AG10803 (cell line): ENCODE measurements at places on chromosomes 16 and 17.
A peak's percentile ranks its signal among the peaks of the same experiment; 100 is the strongest.

DNA sequence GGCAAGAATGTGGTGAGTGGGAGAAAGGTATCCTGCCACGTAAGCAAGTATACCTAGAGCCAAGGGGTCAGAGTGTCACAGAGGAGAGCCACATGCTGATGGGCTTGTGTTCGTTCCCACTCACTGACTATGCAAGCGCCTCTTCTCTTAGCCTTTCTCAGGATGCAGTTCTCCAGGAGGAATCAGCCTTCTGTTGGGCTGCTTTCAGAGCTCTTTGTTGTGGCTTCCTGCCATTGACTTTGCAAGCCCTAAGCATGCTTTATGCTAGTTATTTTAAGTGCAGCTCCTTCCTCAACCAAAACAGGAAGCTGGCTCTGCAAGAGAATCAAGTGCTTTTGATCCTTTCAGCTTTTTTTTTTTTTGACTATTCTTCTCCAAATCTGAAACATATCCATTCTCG is 66.6 kb downstream of the SIAH1 start:
- peak; percentile 69 for DNase-seq

DNA sequence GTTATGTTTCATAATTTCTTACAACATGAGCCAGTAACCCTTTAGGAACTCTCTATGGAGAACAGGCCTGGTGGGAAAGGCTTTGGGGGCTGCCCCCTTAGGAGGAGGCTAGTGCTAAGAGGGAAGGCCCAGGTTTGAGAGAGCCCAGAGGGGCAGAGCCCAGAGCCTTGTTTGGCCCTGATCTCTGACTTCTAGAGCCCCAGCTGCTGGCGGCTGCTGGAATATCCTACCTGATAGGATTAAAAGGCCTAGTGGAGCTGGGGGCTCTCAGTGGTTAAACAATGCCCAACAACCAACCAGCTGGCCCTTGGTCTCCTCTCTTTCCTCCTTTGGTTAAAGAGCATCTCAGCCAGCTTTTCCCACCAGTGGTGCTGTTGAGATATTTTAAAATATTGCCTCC is 54.1 kb downstream of the IGF2BP1 start:
- no peak for DNase-seq

DNA sequence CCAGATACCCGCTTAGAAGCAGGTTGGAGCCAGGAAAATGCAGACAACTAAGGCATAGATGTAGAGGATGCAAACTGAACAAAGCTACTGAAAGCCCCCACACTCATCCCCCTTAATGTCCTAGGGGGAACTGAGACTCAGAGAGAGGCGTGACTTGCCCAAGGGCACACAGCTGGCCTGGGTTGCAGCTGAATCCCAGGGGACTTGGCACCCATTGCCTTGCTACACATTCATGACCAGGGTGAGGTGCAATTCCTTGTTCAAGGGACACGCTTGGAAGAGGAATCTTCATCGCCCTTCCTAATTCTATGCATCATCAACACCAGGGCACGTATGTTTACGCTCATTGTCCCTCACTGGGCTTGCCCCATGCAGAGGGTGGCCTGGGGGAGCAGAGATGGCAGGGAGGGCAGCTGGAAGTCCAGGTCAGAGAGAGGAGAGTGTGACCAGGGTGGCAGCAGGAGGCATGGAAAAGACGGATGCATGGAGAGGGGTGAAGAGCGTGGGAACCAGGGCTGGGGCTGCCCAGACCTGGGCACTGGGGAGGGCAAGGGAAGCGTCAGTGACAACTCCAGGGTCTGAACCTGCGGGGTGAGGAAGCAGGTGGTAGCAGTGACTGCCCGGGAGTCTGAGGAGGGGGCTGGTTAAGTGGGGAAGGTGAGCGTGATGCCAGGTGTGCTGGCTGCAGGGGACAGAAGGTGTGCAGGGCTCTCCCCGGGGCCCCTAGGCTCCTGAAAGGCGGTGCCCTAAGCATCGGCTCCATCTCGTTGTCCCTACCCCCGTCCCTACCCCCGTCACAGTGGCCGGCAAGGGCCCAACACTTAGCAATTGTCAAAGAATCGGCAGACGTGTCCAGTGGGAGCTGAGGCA is 267.1 kb upstream of the TNRC6C start:
- DNase-seq = no peak

DNA sequence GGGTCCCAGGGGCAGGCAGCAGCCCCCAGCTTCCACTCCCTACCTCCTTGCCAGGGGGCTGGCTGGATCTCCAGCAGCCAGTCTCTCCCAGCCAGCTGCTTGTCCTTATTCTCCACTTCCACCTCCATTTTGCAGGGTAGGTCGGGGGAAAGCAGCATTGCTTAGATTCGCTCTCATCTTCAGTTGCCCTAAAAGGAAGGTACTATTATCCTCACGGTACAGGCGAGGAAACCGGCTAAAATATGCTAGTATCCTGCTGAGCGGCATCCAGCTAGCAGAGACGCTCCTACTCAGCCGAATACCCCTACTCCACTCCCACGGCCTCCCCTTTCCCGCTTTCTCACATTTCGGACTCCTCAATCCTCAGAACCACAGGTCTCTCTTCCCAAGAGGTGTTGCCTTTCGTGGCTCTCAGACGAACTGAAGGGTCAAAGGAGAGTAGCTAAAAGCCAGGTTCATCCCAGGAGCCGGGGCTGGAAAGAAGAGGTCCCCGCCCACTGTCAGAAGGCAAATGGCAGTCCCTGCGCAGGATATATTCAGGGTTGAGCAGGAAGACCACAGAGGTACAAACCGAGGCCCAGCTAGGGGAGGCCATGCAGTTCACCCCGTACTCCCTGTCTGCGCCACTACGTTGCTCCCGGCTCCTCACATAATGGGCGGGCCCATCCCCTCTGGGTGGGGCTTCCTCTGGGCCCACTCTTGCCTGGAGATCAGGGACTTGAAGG is 1.7 kb upstream of the RAB11FIP4 start:
- DNase-seq = no peak

GRCh38 chr16:20784204-20784603 is 20.4 kb downstream of the ACSM3 start:
- DNase-seq = no peak

DNA sequence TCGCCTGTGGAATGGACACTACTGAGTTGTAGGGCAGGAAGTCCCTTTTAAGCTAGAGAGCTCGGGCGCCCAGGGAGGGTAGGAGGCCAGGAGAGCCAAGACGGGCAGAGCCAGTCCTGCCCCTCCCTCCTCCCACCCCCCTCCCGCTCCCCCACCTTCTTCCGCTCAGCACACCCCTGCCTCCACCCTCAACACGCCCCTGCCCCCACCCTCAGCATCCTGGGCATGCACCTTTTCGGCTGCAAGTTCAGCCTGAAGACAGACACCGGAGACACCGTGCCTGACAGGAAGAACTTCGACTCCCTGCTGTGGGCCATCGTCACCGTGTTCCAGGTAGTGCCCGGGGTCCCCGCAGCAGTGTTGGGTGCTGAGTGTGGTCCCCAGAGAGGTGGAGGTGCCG is 18.3 kb downstream of the TPSG1 start:
- DNase-seq = no peak

- DNase-seq = peak; percentile 43
Observed at GRCh38 chr17:28698253-28698941, 13.3 kb downstream of the PROCA1 start.

DNA sequence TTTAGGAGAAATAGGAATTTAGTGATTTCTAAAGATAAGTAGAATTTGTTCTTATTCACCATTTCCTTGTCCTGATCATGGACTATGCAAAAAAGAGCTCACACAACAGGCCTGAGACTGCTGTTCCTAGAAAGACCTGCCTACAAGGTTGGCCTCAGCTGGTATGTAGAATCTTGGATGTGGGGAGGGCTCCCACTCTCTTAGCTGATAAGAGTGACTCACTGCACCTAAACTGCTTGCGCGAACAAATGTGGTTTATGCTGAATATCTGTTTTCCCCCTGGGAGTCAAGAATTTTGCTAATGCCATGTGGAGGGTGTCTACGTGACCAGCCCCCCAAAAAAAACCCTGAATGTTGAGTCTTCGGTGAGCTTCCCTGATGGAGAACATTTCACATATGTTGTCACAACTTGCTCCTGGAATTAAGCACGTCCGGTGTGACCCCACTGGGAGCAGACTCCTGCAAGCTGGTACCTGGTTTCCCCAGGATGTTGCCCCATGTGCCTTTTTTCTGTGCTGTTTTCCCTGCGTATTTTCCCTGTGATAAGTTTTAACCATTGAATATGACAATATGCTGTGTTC is 68.8 kb upstream of the HSBP1 start:
- no peak for DNase-seq

GRCh38 chr17:57257195-57257894 is 1.0 kb downstream of the MSI2 start:
- DNase-seq = no peak

- no peak for DNase-seq
Observed at GRCh38 chr16:53619235-53619634, 84.4 kb downstream of the RPGRIP1L start.

- no peak for DNase-seq
Observed at GRCh38 chr16:50360779-50361178, 8.0 kb downstream of the BRD7 start.

GRCh38 chr17:28706471-28707338 is 5.0 kb downstream of the PROCA1 start:
- DNase-seq = no peak

GRCh38 chr17:43897831-43898230 is 9.5 kb downstream of the MPP2 start:
- DNase-seq = no peak

DNA sequence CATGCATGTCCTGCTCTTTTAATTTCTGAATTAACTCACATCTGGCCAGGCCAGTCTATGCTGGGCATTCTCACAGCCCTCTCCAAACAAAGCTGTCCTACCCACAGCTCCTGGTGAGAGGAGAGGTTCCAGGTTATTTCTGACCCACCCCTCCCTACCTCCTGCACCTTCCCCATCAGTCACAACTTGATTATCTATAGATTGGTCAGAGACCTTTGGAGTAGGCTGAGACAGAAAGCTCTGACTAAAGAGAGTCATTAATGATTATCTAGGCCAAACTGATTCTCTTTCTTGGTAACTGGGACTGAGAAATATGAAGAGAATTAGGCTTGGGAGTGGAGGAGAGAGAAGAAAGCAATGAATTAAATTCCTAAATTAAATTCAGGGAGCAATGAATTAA is 1.4 kb upstream of the KRT222 start:
- DNase-seq = no peak

DNA sequence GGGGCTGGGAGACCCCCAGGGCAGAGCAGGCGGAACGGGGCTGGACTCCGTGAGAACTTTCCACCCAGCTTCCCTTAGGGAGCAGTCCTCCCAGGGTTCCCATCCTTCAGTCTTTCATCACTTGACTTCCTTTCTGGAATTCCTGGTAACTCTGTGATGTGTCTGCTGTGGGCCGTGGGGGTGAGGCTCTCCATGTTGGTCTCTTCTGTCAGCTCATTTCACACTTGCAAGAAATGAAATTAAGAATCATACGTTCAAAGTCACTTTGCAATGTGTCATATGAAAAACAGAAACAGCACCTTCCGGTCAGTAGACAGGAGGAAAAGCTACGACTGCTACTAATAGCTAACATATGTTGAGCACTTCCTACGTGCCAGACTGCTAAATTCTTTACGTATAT is 5.4 kb upstream of the BBS2 start:
- DNase-seq = peak; percentile 82

GRCh38 chr16:74909665-74910064 is 75.3 kb downstream of the WDR59 start:
- no peak for DNase-seq

DNA sequence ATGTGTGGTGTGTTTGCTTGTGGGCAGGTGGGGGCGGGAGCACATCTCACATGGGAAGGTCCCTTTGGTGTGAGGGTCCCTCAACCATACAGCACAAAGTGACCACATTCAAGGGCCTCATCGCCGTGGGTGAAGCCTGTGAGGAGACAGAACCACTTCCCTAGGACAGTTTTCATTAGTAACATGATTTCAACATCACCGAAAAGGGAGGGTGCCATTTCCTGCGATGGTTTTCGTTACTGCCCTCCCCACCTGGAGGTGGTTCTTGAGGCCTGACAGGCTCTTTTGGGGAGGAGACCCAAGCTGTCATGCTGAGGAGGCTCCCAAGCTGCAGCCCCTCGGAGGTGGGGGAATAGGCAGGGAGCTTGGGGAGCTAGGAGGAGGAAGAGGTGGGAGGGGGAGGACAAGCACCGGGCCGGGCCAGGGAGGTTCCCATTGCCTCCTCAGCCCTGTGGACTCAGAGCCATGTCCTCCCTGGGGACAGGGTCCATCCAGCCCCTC is 9.5 kb downstream of the CD300LB start:
- no peak for DNase-seq

DNA sequence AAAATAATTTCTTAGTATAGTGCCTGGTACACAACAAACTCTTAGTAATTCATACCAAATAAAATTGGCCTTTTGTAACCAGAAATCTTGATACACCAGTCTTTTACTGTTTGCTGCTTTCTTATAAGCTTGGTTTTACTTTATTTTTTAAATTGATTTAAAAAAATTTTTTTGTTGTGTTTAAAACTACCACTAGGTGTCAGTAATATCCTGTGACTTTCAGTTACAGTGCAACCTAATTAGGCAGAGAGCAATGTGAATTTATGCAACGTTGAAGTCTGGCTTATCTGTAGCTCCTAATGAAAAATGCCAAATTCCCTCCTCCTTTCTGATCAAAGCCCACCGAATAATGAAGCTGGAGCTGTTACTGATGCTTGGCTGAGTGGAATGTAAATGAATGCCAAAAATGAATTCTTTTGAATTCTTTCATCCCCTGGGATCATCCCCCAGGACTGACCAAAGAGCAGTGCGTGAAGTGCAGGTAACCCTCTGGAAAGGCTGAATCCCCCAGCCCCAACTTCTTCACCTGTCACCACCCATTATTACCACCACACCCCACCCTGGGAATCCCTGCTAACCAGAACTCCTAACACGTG is 3.8 kb downstream of the ERCC4 start:
- DNase-seq = peak; percentile 65

- no peak for DNase-seq
Observed at GRCh38 chr17:2058586-2059546, 4.0 kb downstream of the HIC1 start.

- DNase-seq = no peak
Observed at GRCh38 chr17:9776911-9777310, 14.5 kb downstream of the DHRS7C start.

GRCh38 chr17:1002771-1003555 is 6.0 kb downstream of the TIMM22 start:
- DNase-seq = peak; percentile 77

GRCh38 chr16:86355531-86355930 is 154.8 kb upstream of the FOXF1 start:
- peak; percentile 93 for DNase-seq

DNA sequence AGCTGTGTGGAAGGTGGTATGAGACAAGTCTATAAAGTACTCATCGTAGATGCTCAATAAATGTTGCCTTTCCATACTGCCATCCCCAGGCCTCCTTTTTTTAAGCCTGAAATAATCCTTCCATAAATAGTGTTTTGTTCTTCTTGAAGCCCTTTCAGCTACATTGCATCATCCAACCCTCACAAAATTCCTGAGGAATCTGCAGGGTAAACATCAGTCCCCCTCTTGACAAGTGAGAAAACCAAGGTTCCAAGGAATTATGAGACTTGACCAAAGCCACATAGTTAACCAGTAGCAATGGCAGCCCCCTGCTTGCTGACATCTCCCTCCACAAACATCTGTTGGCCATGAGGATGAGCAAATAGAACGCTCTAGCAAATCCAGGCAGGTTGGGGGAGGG is 89.7 kb upstream of the CCL1 start:
- DNase-seq = peak; percentile 30

DNA sequence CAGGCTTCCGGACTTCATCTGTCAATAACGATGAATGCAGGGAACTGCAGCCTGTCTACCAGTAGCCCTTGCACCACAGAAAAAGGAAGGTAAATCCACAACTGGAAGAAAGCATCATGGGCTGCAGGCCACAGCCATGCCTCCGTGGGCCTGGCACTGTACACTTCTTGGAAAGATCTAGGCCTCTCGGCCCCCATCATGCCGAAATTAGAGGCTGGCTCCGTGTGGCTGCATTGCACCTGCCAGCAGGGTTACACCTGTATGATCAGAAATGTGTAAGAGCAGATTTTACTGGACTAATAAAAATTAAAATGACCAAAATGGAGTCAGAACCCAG is 52.2 kb downstream of the SDK2 start:
- DNase-seq = no peak
